ENCODE measurements at places on chromosomes 6 and 20. TPM values are rescaled to one million over a fixed set of nuclear protein-coding genes. Genes with fewer than 3 reads are reported as not detected.

The ADAM33 gene
- total RNA-seq, result not detected

The HRH3 gene
- total RNA-seq, result not detected

The PPP1R18 gene
- total RNA-seq, result 28.2 TPM

The CCHCR1 gene
- 105 TPM for total RNA-seq

GRCh38 chr6:130598021-130598989 lies 228.9 kb upstream of the SMLR1 start:
- no peak for DNase-seq

- DNase-seq, result no peak
Measured at GRCh38 chr6:39754514-39755115, 29.4 kb upstream of the KIF6 start.

DNA sequence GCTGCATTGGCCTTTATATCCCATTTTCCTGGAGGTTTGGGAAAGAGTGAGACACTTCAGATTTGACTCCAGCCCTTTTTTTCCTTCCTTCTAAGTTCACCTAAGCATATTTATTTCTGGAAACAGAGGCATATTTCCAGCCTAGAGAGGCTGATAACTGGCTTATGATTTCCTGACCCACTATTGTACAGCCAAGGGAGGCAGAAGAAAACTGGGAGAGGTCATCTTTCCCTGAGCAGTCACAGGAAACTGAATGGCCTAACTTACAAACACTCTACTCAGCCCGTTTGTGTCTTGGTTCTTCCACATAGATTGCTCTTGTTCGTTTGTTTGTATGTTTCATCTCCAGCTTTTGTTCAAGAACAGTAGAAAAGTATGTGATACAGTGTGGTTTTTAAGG lies 64.2 kb upstream of the LTV1 start:
- DNase-seq, result no peak

DNA sequence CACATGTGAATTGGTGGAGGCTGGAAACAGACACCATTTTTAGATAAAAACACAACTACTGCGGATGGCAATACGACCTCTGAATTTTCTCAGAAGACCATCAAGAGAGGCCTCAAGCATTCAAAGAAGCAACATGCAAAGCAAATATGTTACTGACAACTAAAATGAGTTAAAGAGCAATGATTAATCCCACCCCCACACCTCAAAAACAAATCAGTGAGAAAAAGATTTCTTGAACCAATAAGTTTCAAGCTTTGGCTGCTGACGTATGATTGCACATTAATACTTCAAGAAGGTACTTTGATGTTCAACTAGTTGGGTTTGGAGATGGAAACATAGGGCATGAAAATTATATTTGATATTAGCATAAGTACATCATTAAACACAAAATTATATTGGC lies 982 bp downstream of the MMUT start:
- DNase-seq, result no peak

- DNase-seq, result no peak
Measured at GRCh38 chr6:70264306-70264705, 38.6 kb downstream of the COL9A1 start.

- no peak for DNase-seq
Measured at GRCh38 chr6:167731731-167732422, 94.8 kb upstream of the AFDN start.
